ENCODE measurements at places on chromosomes 2 and 18.

GRCh38 chr2:213740453-213740852, 456.2 kb downstream of the SPAG16 start:
- no peak for DNase-seq

DNA sequence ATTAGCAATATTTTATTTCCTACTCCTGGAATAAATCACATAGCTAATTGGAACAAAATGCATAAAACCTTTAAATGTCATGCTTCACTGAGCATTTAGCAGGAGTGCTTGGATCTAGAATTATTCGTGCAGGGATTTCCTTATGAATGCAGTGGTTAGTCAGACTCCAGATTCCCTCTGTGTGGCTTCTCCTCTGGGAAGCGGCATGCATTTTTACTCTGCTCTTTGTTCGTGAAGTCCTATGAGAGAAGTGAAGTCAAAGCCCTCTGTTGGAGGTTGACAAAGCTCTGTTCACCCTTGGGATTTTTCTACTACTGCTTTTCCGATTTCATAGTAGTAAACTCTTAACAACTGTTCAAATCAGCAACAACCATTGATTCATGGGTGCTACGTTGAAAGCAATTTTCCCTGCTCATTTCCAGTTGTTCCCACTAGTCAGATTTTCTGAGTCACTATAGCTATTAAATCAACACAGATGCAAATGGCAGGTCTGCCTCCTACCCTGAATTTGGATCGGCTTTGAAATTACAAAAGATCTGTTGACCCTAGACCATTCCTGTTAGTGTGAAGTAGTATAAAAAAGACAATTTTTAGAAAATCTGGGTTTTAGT, 461.7 kb downstream of the STK39 start:
- DNase-seq, result no peak

GRCh38 chr2:6845903-6846302, 19.8 kb downstream of the CMPK2 start:
- DNase-seq, result no peak

- DNase-seq, result no peak
These were observed 135.7 kb downstream of the GRB14 start for GRCh38 chr2:164485541-164485940.

GRCh38 chr18:62585274-62586150, 62.7 kb downstream of the ZCCHC2 start:
- DNase-seq, result no peak

- DNase-seq, result no peak
These were observed 47.1 kb downstream of the KCMF1 start for GRCh38 chr2:85018049-85018447.

GRCh38 chr2:85523062-85523902, 15.7 kb upstream of the MAT2A start:
- no peak for DNase-seq

DNA sequence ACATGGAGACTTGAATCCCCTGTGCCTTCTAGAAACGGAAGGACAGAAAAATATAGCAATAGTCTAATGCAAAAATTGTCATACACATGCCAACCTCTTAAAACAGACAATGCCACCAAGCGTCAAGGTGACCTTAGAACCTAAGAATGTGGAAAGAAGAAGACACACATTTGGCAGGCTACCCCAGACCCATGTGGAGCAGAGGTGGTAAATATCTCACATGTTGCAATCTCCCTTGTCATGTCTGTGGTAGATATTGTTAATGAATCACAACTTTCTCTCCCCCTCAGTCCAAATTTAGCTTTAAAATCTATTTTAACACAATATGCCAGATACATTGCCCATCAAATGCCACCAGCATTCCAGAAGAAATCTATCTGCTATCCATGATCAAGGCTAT, 137.4 kb downstream of the HNMT start:
- DNase-seq, result no peak

- DNase-seq, result no peak
These were observed 20.1 kb upstream of the TNP1 start for GRCh38 chr2:216879727-216880508.

GRCh38 chr18:5103693-5104092, 93.4 kb downstream of the AKAIN1 start:
- DNase-seq, result no peak

DNA sequence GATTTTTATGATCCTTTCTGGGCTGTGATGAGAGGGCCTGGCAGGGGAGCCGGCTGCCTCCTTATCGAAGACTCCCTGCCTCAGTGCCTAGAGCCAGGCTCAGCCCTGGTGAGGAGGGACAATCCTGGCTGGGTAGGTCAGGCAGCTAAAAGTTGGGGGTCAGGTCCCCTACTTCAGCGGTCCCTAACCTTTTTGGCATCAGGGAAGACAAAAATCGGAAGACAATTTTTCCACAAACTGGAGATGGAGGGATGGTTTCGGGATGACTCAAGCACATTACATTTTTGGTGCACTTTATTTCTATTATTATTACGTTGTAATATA, 53.1 kb downstream of the HS1BP3 start:
- DNase-seq, result no peak

DNA sequence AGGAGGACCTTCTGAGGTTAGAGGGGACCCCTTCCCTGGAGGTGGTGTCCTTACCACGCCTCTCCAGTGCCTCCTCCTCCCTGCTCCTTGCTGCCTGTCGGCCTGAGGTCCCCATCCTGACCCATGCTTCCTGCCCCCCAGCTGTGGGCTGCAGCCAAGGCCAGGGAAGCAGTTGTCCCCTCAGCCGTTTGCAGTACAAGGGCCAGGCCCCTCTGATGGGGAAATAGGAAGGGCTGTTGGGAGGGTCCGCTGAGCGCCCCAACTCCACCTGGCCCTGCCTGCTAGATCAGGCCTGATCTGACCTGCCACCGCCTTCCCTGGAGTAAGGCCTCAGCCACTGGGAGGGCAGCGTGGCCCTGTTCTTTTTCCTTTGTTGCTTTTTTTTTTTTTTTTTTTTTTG, 219.8 kb downstream of the KLHL29 start:
- no peak for DNase-seq

- no peak for DNase-seq
These were observed 69.5 kb upstream of the PSMD14 start for GRCh38 chr2:161238560-161239325.

DNA sequence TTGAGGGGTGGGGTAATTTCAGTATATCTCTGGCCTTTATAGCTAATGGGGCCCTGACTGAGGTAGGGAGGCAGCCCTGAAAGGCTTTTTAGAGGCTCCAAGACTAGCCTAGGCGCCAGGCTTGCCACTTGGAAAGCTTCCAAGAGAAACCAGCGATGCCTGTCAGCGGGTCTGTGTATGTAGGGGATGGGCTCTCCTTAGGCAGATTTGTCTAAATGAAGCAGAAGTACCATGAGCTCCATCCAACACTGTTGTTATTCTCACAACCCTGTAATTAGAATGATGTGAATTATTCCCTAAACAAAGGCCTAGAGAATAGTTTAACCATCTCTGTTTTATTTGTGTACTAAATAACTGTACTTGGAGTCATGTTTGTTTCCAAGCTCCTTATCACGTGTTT, 138.1 kb downstream of the B3GNT2 start:
- no peak for DNase-seq

- no peak for DNase-seq
These were observed 14.2 kb downstream of the IL18RAP start for GRCh38 chr2:102437122-102437521.

DNA sequence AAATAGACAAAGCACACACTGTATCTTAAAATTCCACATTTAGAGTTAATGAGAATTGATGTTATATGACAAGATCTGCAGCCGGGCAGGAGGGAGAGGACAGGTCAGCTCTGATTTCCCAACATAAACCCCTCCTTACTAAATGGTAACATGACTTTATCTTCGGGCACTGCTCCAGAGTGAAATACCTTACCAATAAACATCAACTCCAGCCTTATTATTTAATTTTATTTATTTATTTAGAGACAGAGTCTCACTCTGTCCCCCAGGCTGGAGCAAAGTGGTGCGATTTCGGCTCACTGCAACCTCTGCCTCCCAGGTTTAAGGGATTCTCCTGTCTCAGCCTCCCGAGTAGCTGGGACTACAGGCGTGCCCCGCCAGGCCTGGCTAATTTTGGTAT, 1.7 kb downstream of the CYB5A start:
- DNase-seq, result no peak

DNA sequence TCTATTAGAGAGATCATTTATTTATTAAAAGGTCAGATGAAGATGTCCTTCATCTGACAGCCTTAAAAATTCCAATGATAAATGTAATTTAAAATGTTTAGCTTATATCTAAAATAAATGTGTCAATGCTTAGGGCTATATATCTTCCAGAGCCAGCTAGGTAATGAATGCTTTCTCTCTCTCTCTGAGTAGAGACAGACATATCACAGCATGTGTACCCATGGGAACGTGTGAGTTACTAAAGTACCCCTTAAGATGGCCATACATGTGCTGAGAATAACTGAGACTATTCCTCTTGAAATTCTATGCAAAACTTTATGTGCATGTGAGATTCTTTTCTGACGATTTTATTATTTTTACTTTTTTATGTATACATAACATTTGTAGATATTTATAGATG, 420.9 kb upstream of the ST6GAL2 start:
- DNase-seq, result no peak

- no peak for DNase-seq
These were observed 61.3 kb downstream of the CUL3 start for GRCh38 chr2:224523626-224524577.

- DNase-seq, result no peak
These were observed 35.6 kb upstream of the UBE2F start for GRCh38 chr2:237931205-237931721.

- no peak for DNase-seq
These were observed 6.2 kb upstream of the ALPG start for GRCh38 chr2:232400256-232401015.

GRCh38 chr18:7094427-7094826, 23.2 kb downstream of the LAMA1 start:
- DNase-seq, result no peak

DNA sequence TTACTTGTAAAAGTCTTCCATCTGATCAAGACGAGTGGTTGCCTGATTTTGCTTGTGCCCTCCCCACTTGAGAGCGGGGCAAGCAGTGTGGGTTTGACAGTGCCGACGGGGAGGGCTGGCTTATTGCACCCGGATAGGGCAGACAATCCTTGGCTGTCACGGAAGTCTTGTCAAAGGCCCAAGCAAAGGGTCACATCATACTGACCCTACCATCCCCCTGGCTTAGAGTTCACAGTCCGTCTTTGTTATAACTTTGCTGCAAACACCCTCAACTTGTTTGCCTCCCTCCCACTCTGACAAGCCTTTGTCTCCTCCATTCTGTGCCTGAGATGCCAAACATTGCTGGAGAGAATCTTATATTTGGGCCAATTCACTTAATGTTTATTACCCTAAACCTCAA, 165.9 kb upstream of the MSH6 start:
- DNase-seq, result no peak

- no peak for DNase-seq
These were observed 207.3 kb upstream of the APCDD1 start for GRCh38 chr18:10247021-10247741.

GRCh38 chr2:16005816-16006536, 65.6 kb downstream of the MYCN start:
- peak; percentile 66 for DNase-seq

DNA sequence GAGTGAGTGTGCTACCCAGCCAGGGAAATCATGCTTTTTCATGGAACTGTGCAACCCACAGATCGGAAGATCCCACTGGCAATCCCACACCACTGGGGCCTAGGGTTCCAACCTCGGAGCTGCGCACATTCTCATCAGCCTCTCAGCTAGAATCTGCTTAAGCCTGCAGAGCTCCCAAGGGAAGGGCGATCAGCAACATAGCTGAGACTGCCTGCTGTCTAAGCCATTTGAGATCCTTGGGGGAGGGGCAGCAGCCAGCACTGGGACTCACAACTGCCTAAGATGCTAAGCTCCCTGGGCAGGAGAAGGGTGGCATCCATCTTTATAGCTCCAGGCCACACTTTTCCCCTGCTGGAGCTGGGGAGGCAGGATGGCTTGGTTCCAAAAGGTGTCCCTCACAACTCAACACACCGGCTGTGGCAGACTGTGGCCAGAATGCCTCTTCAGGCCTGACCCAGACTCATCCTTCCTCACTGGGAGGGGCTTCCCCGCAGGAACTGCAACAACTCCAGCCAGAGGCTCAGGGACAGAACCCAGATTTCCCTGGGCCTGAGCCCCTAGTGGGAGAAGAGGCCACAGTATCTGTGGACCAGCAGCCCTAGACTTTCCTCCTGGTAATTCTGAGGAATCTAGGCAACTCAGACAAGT, 1133.3 kb upstream of the PIK3C3 start:
- DNase-seq, result no peak

DNA sequence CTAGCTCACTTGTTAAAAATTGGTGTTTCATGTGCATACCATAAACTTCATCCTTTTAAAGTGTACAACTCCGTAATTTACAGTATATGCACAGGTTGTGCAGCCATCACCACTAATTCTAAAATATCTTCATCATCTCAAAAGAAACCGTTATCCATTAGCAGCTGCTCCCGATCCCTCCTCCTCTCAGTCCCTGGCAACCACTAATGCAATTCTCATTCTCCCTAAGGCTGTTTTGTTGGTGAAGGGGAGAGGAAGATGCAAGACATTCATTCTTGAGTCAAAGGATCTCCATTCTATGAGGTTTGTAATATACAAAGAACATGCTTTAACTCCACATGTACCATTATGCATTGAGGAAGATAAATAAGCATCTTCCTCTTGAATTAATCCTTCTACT, 48.6 kb downstream of the RNU4ATAC start:
- no peak for DNase-seq

GRCh38 chr2:60998628-60999545, 18.6 kb upstream of the PEX13 start:
- DNase-seq, result no peak

- no peak for DNase-seq
These were observed 139.2 kb downstream of the INHBB start for GRCh38 chr2:120485096-120485495.

DNA sequence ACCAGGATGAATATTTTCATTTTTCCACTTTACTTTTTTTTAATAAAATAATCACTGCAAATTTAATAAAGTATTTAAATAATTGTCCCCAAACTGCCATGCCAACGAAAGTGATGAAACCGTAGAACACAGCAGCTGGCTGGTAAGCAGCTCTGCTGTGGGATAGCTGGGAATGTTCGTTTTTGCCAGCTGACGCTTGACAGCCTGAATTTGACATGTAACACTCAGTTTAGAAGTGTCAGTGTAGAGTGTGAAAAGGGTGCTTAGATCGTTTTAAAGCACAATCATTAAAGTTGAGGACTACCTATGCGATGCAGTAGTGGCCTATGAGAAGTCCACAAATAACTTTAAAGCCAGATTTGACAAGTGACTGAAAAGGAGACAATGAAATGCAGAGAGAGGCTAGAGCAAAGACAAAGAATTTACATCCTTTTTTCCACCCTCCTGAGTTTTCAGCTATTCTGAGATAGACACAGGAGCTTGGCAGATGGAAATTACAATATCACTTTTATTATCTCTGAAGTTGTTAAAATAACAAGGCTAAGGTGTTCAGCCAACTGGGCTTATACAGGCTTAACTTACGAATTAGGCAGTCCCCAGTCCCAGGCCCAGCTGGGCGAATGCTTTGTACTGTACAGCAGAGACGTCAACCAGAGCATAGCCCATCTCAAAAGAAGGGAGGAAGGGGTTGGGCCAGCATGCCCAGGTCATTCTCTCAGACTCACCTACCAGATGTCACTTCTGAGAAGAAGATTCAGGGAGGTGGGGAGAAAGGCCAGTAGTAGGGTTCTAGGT, 31.9 kb upstream of the SLC1A4 start:
- DNase-seq, result no peak

- no peak for DNase-seq
These were observed 200.9 kb downstream of the NYAP2 start for GRCh38 chr2:225600444-225600843.

Data from epithelial cell of prostate (primary cell).